AG09319 (cell line): ENCODE measurements at places on chromosomes 1 and 21.

GRCh38 chr1:107110326-107110725 lies 30.5 kb upstream of the NTNG1 start:
- no peak for DNase-seq

- no peak for DNase-seq
These were observed 819.3 kb downstream of the PLA2G4A start for GRCh38 chr1:187648091-187648490.

DNA sequence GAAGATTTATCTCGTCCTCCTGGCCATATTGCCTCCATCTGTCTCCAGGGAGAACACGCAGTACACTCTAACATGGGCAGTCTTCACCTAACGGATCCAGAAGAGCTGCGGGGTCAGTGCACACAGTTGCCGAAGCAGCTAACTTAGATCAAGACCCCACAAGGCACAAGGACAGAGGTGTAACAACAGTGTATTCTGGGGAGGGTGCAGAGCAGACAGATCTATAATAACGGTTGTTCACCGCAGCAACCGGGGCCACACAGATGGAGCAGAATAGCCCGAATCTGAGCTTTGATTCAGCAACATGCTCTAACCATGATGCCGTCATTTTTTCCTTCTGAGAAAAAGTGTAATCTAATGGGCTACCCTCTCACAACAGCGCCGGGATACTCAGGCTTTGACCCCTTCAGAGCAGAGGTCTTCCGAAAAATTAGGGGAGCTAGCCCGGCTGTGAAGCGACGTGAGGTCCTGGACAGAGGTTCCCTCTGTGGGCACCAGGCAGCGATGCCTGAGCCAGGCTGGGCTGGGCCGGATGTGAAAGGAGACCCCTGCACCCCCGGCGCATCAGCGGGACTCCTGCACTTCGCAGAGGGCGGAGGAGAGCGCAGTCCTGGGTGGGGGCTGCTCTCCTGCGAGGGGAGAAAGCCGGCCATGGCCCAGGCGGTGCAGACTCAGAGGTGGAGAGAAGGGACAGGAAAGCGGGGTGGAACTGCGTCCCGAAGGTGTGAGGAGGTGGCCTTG lies 57.5 kb downstream of the BCL9 start:
- no peak for DNase-seq

DNA sequence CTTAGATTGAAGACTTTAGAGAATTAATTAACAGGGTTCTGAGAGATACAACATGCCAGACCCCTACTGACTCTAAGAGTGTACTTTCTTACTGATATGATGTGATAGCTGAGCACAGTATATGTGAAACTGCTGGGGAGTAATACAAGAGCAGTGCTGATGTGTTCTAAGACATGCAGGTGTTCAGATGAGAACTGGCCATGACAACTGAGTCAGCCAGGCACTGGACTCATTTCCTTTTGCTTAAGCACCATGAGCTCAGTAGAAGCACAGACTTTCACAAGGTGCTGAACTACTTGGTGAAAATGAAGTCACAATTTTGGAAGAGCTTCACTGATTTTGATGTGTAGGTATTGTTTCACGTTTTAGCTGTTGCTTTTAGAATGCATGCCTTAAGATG lies 15.9 kb upstream of the POGZ start:
- DNase-seq: no peak

DNA sequence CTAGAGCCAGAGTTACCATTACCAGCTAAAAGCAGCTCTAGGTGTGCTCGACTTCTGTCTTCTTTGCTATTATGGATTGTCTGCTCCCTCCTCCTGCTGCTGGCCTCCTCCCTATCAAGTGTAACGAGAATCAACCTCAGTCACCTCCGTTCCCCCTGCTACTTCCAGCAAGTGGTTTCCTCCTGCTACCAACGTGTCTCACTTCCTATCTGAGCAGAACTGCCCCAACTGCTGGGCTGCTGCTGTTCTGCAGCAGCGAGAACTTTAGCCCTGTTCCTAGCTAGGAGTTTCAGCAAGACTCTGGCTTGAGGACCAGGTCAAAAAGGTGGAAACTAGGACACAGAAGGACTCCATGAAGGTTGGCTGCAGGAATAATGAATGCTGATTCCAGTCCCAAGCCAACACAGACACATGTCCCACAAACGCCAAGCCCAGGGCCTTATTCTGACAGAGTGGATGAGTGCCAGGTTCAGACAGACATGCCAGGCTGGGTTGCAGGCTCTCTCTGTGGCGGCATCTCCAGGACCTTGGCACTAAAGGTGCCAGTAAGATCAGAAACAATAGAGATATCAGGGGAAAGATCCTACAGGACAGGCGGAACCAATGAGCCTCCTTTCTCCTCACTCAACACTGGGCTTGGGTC lies 46.9 kb downstream of the CD34 start:
- no peak for DNase-seq

GRCh38 chr1:23525558-23526250 lies 5.3 kb downstream of the E2F2 start:
- DNase-seq: no peak

GRCh38 chr1:161070761-161071160 lies 1.1 kb upstream of the ARHGAP30 start:
- DNase-seq: no peak

DNA sequence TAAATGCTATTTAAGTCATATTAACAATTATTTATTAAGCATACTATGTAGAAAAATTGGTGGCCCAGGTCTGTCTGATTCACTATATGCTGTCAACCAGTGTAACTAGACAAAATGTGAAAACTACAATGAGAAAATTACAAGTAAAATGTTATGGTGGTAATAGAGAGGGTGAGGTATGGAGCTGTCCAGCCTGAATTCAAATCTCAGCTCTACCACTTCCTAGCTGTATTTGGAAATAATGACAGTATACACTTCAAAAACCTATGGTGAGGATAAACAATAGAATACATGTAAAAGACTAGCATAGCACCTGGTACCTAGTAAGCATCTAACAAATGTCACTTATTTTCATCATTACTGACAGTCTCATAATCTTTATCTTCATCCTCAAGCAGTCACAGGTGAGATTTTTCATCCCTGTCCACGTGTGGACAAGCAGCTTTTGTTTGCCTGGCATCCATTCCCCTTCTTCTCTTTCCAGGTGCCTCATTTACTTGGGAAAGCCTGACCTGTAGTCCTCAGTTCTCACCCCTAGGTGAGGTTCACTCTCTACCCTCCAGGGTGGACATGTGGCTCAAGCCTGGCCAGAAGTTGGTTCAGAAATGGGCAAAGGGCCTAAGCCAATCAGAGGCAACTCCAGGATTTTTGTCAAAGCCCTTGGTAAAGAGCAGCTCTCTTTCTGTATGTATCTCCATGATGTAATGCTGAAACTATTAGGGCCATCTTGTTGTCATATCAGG lies 29.5 kb downstream of the EGLN1 start:
- DNase-seq: no peak
